Osteoblast (primary cell): ENCODE measurements at places on chromosomes 13 and 19. TPM values are rescaled to one million over a fixed set of nuclear protein-coding genes. Genes with fewer than 3 reads are reported as not detected.

Gene GJA3
- under 0.01 TPM in 2 replicates for total RNA-seq

Gene KLHL1
- total RNA-seq = not detected in 2 replicates

Gene IGFL4
- total RNA-seq = not detected in 2 replicates

Gene ATP4B
- total RNA-seq = not detected in 2 replicates

DNA sequence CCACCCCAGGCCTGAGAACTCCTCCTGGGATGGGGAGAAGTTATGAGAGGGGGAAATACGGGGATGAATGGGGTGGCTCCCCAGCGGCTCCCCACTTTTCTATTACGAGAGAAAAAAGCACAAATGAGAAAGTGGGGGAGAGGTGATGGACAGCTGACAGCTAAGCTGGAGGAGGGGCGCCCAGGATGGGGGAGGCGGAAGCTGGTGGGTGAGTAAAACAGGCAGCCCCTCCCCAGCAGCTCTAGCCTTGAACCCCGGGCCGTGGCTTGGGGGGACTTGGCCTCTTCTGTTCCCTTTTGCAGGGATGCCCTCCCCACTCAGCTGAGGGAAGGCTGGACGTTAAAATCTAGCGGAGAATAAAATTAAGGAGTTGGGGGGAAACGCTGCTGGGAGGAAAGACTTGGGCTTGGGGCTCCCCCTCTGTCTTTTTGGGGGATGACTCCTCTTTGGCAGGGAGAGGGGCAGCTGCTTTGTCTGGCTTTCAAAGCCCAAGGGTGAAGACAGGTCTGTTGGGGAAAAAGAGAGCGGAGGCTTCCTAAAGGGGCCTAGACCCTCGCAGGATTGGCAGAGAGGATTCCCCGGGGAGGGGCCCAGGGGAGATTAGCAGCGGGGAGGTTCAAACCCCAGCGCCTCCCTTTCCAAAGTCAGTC, 1.4 kb upstream of the SAMD1 start:
- H3K27me3 ChIP-seq = no peaks in the 10 kb centered on the region
- H3K27ac ChIP-seq = peak overlapping the region; percentile 56
- peak; percentile 94 for DNase-seq
- peaks cover 25% of the 10 kb centered on the region for H3K36me3 ChIP-seq
- peak overlapping the region; percentile 79 for H3K4me3 ChIP-seq

DNA sequence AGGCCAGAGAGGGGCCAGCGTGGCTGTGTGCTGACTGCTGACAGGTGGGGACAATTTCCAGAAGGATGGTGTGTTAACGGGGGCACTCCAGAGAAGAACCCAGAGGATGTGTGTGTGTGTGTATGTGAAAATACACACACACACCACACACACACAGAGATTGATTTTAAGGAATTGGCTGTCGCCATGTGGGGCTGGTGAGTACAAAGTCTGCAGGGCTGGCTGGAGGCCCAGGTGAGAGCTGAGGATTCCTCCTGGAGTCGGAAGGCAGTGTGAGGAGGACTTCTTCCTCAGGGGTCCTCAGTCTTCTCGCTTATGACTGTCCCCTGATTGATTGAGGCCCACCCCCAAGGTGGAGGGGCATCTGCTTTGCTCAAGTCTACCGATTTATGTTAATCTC, 7.6 kb upstream of the GJB6 start:
- no peaks in the 10 kb centered on the region for H3K36me3 ChIP-seq
- peaks cover 27% of the 10 kb centered on the region for H3K27me3 ChIP-seq
- no peaks in the 10 kb centered on the region for H3K4me1 ChIP-seq
- no peak overlapping the region for H3K4me3 ChIP-seq
- no peak overlapping the region for H3K27ac ChIP-seq

DNA sequence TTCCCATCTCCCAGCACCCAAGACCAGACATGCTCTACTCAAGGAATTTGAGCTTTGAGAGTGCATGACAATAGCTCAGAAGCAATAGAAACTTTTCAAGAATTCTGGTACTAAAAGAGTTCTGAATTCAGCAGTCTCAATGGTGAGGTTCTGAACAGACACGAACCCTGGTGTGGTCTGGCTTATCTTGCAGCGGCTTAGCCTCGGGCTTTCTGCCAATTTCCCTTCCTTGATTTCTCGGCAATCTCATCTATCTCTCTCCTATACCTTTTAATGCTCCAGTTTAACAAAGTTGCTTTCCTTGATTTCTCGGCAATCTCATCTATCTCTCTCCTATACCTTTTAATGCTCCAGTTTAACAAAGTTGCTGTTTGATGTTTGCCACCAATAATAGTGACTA, 174.6 kb downstream of the SPRY2 start:
- no peak overlapping the region for H3K27ac ChIP-seq
- H3K4me3 ChIP-seq = no peak overlapping the region
- no peaks in the 10 kb centered on the region for H3K27me3 ChIP-seq
- H3K4me1 ChIP-seq = no peaks in the 10 kb centered on the region
- DNase-seq = no peak

DNA sequence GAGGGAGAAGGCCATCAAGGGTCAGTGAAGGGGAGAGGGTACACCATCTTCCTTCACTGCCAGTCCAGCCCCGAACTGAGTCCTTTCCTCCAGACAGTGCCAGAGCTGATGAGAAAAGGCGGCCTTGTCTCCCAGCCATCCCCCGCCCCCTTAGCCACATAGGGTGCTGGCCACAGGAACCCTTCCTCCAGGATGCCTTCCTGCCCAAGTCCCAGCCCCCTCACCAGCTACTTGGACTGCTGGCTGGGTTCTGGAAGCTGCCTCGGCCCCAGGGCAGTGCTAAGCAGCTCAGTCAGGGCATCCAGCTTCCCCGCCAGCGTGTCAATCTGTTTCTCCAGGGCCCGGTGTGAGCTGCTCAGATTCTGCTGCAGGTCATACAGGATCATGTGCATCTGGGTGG, 12.6 kb upstream of the SMG9 start:
- no peaks in the 10 kb centered on the region for H3K27me3 ChIP-seq
- H3K4me1 ChIP-seq = peaks cover 46% of the 10 kb centered on the region
- no peak overlapping the region for H3K27ac ChIP-seq
- peaks cover 8% of the 10 kb centered on the region for H3K36me3 ChIP-seq
- DNase-seq = peak; percentile 79

- no peak overlapping the region for H3K4me3 ChIP-seq
- H3K4me1 ChIP-seq = no peaks in the 10 kb centered on the region
- no peaks in the 10 kb centered on the region for H3K27me3 ChIP-seq
- no peaks in the 10 kb centered on the region for H3K36me3 ChIP-seq
- no peak overlapping the region for H3K27ac ChIP-seq
- DNase-seq = no peak
Measured at GRCh38 chr19:56838909-56839651, 1.4 kb downstream of the PEG3 start.

- peak; percentile 89 for DNase-seq
- peak overlapping the region; percentile 96 for H3K4me3 ChIP-seq
- H3K27me3 ChIP-seq = no peaks in the 10 kb centered on the region
- peaks cover 12% of the 10 kb centered on the region for H3K4me1 ChIP-seq
- H3K27ac ChIP-seq = peak overlapping the region; percentile 74
Measured at GRCh38 chr19:10718205-10719196, 622 bp downstream of the DNM2 start.

DNA sequence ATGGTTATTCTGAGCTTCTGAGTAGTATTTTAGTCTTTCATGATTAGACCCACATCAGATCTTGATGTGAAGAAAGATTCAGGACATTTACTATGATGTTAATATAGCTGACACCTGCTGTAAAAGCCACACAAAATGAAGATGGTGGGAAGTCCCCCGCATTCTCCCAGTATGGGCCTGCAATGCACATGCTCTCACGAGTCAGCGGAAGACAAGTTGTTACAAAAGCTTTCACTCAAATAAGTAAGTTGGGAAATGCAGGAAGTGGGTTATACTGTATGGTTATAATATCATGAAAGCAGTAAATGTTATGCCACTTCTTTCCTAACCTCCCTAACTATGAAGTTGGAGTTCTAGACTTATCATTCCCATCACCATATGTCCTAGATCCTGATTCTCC, 171.9 kb downstream of the KLF5 start:
- H3K27me3 ChIP-seq = no peaks in the 10 kb centered on the region
- no peak for DNase-seq
- no peak overlapping the region for H3K27ac ChIP-seq
- no peak overlapping the region for H3K4me3 ChIP-seq

- peaks cover 7% of the 10 kb centered on the region for H3K4me1 ChIP-seq
- no peaks in the 10 kb centered on the region for H3K27me3 ChIP-seq
- H3K27ac ChIP-seq = no peak overlapping the region
- DNase-seq = no peak
- no peak overlapping the region for H3K4me3 ChIP-seq
- peaks cover 21% of the 10 kb centered on the region for H3K36me3 ChIP-seq
Measured at GRCh38 chr13:75554981-75555380, 5.4 kb downstream of the UCHL3 start.

DNA sequence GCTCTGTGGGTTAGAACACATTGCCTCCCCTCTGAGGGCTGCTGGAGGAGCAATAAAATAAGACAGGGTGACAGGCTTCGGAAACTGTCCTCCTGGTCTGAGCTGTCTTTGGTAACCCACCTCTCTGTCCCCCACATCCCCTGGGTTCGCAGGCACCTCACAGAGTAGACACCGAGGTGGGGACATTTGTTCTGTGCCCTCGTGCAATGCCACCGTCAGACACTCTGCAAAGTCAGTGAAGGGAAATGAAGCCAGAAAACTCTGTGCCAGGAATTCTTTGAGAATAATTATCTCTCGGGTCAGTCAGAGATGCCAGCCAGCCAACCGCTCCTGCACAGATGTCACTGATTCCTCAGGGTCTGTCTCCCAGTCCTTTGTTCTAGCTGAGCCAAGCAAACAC, 493.6 kb downstream of the FOXO1 start:
- no peaks in the 10 kb centered on the region for H3K36me3 ChIP-seq
- H3K4me1 ChIP-seq = no peaks in the 10 kb centered on the region
- H3K27me3 ChIP-seq = peaks cover 26% of the 10 kb centered on the region
- no peak for DNase-seq

DNA sequence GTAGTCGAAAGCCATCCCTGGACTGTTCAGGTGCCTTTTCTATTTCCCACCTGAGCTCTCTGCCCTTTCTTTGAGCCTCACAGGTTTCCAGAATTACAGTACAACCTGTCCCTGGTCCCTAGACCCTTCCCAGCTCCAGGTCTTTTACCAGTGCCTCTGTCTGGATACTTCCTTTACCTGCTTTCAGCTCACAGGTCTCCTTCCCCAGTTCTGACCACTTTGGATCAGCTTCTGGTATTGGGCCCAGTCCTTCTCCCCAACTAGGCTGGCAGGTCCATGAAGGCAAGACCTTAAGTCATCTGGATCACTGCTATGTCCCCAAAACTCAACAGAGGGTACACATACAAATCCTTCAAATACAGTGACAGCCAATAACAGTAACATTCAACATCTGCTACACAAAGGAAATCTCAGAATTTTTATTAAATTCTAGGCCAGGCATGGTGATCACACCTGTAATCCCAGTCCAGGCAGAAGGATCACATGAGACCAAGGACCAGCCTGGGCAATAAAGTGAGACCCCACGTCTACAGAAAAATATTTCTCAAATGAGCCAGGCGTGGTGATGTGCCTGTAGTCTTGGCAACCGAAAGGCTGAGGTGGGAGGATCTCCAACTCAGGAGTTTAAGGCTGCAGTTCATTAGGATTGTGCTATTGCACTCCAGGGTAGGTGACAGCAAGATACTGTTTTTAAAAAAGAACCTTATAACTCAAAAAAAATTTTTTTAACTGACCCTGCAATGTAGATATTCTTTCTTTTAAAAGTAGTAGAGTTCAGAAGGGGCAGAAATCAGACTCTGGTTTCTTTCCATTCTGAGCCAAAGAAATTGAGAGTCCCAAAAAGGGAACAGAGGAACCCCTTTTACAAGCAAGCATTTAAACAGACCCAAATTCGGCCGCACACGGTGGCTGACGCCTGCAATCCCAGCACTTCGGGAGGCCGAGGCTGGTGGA, 1.3 kb downstream of the RPS16 start:
- no peaks in the 10 kb centered on the region for H3K27me3 ChIP-seq
- peaks cover 28% of the 10 kb centered on the region for H3K4me1 ChIP-seq
- H3K27ac ChIP-seq = peak overlapping the region; percentile 96
- peak overlapping the region; percentile 93 for H3K4me3 ChIP-seq
- peak; percentile 61 for DNase-seq

- no peak overlapping the region for H3K4me3 ChIP-seq
- peak overlapping the region; percentile 49 for H3K27ac ChIP-seq
Measured at GRCh38 chr19:44623626-44624025, 10.3 kb downstream of the IGSF23 start.

GRCh38 chr19:47699360-47699917, 13.8 kb upstream of the EHD2 start:
- H3K27ac ChIP-seq = no peak overlapping the region
- peak; percentile 99 for DNase-seq
- H3K36me3 ChIP-seq = peaks cover 30% of the 10 kb centered on the region
- H3K4me1 ChIP-seq = no peaks in the 10 kb centered on the region
- H3K4me3 ChIP-seq = no peak overlapping the region
- H3K27me3 ChIP-seq = no peaks in the 10 kb centered on the region

DNA sequence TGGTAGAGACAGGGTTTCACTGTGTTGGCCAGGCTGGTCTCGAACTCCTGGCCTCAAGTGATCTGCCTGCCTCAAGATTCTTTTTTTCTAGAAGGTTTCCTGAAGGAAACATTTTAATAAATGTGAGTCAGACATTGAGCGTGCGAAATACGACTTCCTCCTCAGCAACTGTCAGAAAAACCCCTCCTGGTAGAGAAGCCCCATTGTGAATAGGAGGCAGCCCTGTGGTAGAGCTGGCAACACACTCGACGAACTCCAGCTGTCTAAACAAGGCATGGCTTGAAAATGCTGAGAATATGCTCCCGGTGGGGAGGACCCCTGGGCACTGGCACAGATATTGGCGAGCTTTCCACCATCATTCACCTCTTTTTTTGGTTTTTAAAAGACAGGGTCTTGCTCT, 9.8 kb downstream of the ZNF333 start:
- no peak overlapping the region for H3K4me3 ChIP-seq
- no peaks in the 10 kb centered on the region for H3K4me1 ChIP-seq
- peaks cover 74% of the 10 kb centered on the region for H3K36me3 ChIP-seq
- H3K27ac ChIP-seq = no peak overlapping the region
- DNase-seq = no peak
- H3K27me3 ChIP-seq = no peaks in the 10 kb centered on the region

GRCh38 chr19:28074773-28075172, 1138.2 kb downstream of the UQCRFS1 start:
- no peak overlapping the region for H3K4me3 ChIP-seq
- no peak for DNase-seq
- no peak overlapping the region for H3K27ac ChIP-seq
- no peaks in the 10 kb centered on the region for H3K4me1 ChIP-seq
- no peaks in the 10 kb centered on the region for H3K36me3 ChIP-seq

GRCh38 chr13:73832825-73833224, 301.4 kb downstream of the KLF12 start:
- H3K4me3 ChIP-seq = no peak overlapping the region
- H3K36me3 ChIP-seq = no peaks in the 10 kb centered on the region
- no peak overlapping the region for H3K27ac ChIP-seq
- peaks cover 18% of the 10 kb centered on the region for H3K4me1 ChIP-seq

DNA sequence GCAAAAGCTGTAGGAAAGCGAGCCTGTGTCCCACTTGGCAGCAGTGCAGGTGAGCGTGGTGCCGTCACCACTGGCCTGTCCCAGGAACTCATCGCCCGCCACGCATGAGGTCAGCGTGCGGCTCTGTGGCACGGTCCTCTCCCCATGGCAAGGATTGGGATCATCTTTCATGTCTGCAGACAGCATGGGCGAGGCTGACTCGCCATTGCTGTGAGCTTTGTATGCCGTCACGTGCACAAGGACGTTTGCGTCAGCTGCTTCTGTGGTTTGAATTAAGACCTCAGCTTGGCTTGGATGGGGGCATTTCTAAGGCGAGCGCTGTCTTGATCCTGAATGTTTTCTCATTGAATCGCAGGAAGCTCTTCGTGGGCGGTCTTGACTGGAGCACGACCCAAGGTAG, 9.8 kb downstream of the DAZAP1 start:
- H3K36me3 ChIP-seq = peaks cover 47% of the 10 kb centered on the region
- no peaks in the 10 kb centered on the region for H3K27me3 ChIP-seq
- H3K4me3 ChIP-seq = no peak overlapping the region
- peak; percentile 93 for DNase-seq
- H3K27ac ChIP-seq = peak overlapping the region; percentile 94

GRCh38 chr13:51270623-51271415, 48.6 kb downstream of the FAM124A start:
- H3K27ac ChIP-seq = no peak overlapping the region
- H3K4me3 ChIP-seq = no peak overlapping the region
- DNase-seq = no peak
- no peaks in the 10 kb centered on the region for H3K4me1 ChIP-seq
